Stimulated activated CD4-positive, alpha-beta T cell treated with anti-CD3 and anti-CD28 coated beads, Interleukin-1b, Interleukin-23, amount 100 ng/mL, for 24 hours (primary cell): ENCODE measurements at places on chromosomes 5 and 9.

- no peak for DNase-seq
Measured at GRCh38 chr5:172097356-172097755, 90.7 kb downstream of the STK10 start.

- DNase-seq: no peak
Measured at GRCh38 chr5:146365618-146366017, 27.0 kb downstream of the POU4F3 start.

DNA sequence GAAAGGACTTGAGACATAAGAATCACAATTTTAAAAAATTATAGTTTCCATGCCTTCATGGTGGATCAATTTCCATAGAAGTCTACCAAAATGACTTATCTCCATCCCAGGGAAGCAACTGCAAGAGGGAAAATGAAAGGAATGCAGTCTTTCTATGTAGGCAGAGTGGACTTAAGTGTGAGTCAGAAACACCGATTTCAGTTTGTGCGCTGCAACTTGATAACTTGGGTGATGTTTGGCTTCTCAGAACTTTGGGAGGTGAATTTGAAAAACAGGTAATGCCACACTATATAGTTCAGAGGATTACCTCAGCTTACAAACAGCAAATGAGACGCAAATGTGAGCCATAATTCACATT, 708 bp upstream of the CSNK1G3 start:
- DNase-seq: no peak

DNA sequence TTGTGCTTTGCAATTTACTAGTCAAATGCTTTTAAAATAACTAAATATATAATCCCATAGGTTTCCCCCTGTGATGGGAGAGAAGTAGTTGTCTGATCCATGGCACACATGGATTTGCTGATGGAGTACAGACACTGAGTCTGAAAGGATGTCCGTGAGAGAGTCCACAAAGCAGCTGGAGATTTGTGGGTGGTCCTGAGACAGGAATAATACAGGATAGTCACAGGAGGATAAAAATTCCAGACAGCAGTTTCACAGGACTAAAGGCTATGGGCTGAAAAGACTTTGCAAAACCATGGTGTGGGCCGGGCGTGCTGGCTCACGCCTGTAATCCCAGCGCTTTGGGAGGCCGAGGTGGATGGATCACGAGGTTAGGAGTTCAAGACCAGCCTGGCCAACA, 58.7 kb upstream of the ZFR start:
- DNase-seq: no peak

DNA sequence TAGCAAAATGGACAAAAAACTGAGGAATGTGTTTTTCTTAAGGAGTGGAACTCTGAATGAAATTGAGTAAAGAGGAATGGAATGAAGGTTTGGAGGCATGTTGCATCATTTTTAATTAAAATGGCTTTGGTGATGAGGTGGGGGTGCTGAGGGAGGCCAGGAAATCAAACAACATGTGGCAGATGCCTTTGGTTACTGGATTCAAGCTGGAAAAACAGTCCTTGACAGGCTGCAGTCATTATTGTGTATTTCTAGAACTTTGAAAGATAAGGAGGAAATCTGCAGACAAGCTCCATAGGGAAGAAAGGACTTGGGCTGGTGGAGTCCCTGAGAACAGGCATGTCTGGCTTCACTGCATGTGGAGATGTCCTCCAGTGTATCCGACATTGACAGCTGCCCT, 203.5 kb upstream of the HAPLN1 start:
- DNase-seq: no peak

- DNase-seq: no peak
Measured at GRCh38 chr5:60843386-60843935, 608 bp downstream of the ELOVL7 start.

DNA sequence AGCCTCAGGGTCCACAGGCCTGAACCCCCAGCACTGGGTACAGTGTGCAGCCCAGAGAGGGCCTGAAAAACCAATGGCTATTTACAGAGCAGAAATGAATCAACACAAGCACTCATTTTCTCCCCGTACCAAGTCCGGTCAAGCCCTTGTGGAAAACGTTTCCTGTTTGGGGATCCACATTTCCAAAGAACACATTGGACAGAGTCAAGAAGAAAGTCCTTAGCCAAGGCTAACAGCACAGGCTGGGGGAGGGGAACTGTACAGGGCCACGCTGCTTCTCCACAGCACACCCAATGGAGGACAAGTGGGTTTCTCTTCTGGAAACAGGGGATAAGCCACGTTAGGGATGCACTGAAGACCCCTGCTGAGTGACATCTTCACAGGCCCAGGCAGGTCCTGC, 62.3 kb downstream of the NSUN2 start:
- no peak for DNase-seq

- no peak for DNase-seq
Measured at GRCh38 chr5:5483880-5484598, 61.6 kb downstream of the ICE1 start.

GRCh38 chr5:143102411-143102810, 301.1 kb downstream of the NR3C1 start:
- DNase-seq: no peak

GRCh38 chr5:87170799-87171198, 96.9 kb upstream of the RASA1 start:
- DNase-seq: no peak

GRCh38 chr9:117528225-117528624, 113.4 kb upstream of the ASTN2 start:
- DNase-seq: no peak

- no peak for DNase-seq
Measured at GRCh38 chr5:144281784-144282183, 111.1 kb downstream of the KCTD16 start.

DNA sequence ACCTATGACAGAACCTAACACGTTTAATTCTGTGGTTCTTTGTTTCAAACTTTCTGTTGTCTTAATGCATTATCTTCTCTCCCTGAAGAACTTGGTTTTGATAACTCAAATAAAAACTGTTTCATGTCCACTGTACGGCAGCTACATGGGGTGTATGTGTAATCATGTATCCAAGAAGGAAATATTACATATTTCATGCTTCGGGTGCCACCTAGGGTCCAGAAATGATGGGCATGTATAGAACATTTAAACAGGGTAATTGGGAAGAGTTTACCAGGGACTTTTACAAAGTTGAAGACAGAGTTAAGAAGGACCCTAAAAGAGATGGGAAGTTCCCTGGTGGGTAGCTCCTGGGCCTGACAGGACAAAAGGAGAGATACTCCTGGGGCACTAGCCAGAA, 291.3 kb downstream of the FBXL7 start:
- DNase-seq: no peak

DNA sequence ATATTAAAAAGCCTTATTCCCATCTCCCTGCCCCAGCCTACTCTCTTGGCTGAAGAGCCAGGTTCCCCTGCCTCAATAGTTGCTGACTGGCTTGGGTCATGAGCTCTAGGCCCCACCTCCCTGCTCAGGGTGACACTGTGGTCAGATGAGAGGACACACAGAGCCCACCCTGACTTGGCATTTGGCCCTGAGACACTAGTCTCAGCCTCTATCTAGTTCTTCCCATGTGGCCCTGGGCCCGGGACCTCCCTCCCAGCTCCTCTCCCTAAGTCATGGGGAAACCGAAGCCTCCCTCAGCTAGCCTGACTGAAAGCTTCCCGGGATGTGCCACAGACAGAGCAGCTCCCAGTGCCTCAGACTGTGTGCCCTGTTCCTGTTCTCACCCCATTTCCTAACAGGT, 5.8 kb upstream of the MYOZ3 start:
- DNase-seq: no peak

DNA sequence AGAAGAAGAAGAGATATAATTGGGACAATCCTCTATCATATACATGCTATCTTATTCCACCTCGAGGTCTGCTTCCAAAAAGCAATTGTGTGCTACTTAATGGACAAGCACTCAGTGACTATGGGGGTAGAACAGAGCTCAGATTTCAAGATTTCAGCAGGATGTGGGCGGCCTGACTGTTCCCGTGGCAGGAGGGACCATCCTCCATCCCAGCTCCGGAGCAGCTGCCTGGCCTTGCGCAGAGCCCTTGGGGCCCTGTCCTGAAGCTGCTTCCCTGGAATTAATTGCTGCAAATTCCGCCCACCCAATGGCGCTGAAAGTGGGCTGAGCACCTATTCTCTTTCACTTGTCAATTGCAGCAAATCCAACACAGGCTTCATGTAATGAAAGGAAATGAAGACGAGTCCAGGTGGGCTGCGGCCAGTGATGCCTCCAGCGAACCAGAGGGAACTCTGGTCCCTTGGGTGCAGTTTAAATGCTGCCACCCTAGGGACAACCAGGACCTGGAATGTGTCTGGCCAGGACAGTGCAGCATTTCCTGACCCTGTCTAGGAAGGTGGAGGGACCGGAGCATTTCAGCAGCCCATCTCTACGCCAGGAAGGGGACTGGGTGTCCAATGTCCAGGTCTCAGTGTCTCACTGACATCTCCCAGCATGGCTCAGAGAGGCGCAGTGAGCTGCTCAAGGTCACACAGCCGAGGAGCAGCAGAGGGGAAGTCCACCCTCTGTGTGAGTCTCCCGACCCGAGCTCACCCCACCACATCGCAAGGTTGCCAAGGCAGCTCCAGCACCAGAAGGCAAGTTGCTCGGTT, 50.5 kb upstream of the FCN1 start:
- no peak for DNase-seq

DNA sequence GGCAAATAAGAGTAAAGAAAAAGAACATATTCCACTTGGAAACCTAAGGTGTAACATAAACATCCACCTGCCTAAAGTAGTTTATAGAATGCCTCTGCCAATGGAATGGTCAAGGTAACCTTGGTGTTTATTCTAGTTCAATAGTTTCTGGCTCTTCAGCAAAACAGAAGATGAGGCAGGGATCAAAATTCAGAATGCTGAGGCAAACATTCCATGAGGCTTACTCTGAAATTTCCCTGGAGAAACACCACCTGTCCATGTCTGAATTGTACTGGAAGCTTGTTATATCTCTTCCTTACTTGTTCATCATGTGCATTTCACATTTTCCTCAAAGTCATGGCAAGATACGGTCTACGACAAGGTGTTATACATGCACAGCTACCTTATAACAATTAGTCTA, 1862.4 kb upstream of the ACO1 start:
- no peak for DNase-seq

DNA sequence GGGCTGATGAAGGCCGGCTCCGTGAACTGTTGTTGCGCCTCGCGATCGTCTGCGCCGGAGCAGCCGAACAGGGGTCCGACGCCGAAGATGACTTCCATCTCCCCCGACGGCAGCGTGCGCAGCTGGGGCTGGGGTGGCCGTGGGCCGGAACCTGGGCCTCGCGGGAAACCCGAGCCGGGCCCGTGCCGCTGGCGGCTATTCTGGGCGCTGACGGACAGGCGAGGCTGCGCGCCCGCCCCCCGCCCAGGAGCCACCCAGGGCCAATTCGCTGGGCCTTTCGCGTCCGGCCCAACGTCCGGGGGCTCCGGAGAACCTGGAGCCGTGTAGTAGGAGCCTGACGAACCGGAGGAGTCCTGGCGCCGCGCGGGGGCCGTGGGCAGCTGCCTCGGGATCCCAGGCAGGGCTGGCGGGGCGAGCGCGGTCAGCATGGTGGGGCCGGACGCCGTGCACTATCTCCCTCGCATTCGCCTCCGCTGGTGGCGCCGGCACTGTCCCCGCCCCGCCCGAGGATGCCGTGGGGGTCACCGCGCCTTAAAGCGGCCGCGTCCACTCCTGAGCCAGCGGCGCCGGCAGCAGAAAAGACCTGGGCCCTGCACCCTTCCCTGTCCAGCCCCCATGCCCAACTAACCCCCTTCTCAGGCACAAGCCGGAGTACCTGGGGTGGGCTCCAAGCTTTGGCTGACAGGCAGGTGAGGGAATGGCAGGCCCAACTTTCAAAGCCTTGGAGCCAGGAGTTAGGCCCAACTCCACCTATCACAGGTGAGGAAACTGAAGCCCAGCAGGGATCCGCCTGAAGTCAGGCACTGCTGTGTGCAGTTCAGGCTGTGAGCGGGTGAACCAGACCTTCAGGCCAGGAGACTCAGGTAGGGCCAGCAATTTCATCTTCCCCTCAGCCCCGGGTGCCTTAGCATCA, at the start of gene PROB1:
TSS of gene PROB1 (minus strand) at position 451 of the 913 bp plus-strand sequence. CDS start at position 428, 23 bp downstream.
- DNase-seq: no peak

DNA sequence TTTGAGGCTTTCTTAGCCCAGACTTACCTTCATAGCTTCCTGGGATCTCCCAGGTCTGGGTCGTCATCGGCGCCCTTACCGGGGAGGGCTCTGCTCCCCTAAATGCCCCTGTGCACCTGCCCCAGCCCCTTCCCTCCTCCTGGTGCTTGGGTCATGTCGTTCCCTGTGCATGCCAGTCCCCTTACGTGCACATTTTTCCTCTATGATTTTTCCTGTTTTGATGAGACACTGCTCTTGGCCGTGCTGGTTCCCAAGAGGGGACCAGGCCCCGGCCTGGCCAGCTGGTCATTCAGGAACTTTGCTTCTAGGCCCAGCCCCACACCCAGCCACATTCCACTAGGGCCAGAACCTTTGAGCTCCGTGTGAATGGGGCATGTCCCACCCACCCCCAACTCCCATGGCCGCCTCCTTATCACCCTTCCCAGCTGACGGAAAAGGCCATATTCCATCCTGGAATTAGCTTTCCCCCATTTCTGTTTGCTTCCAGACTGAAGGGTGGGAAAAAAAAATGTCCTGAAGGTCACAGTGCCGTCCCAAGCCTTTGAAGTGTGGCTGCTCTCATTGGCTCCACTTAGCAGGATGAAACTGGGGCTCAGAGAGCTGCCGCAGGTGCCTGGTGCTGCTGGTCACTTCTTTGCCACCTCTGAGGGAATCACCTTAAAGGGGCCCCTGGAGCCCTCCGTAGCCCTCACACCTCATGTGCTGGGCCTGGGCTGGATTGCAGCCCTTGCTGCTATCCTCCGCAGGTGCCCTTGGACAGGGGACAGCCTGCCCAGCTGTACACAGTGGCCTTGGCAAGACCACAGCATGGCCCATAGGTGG, 25.1 kb downstream of the ERGIC1 start:
- DNase-seq: no peak

GRCh38 chr5:114391321-114391720, 29.5 kb downstream of the KCNN2 start:
- DNase-seq: no peak

DNA sequence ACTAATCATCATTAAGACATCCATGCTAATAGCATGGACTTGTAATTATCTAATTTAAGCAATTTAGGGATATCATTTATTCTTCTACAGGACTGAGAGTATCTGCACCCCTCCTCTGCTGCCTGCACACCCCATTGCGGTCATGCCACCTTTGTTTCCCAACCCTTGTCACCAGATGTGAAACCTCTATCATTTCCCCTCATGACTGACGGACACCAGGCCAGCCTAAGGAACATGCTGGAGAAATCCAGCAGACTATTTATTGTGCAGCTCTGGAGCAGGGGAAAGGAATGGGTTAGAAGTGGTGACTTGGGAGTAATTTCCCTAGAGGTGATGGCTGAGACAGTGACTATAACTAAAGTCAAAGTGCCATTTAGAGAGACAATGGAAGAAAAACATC, 40.7 kb downstream of the UGCG start:
- no peak for DNase-seq

- DNase-seq: no peak
Measured at GRCh38 chr5:1834721-1835429, 33.7 kb downstream of the NDUFS6 start.

- no peak for DNase-seq
Measured at GRCh38 chr9:15670894-15671293, 118.1 kb downstream of the CCDC171 start.

GRCh38 chr9:86830356-86830755, 117.0 kb downstream of the GAS1 start:
- DNase-seq: no peak
